ENCODE measurements at places on chromosomes 12 and 14.
A peak's percentile ranks its signal among the peaks of the same experiment; 100 is the strongest.

- no peak for DNase-seq
Measured at GRCh38 chr12:126286203-126286602, 1221.0 kb downstream of the AACS start.

GRCh38 chr14:36805131-36805559, 143.5 kb downstream of the PAX9 start:
- DNase-seq, result no peak

DNA sequence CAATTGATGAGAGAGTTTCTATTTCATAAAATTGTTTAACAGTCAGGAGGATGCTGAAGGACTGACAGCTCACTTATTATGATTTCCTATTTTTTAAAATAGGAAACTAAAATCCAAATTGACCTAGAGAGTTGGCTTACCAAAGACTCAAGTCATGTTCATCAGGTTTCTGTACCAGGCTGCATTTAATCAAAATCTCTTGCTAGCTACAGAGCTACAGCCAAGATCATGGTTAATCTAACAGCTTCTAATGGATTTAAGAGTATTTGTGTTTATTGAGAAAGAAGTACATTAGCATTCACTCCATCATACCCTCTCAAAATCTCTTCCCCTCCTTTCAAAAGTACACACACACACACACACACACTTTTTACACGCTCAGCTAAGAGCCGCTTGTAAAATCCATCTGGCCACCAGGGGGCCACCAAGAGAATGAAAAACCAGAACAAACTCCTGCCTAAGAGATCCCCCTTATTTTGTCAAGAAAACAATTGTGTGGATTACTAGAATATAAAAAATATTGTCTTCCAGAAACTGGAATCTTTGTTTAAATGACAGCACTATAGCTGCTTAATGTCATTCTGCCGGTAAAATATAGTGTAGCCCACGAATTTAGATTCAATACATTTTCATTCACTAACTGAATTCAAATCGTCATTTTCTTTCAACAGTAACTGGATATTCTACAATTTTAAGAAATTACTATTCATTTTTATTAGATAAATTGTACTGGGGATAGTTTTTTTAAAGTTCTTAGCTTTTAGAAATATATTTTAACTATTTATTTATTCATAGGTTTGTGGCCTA, 334.0 kb downstream of the BTG1 start:
- peak; percentile 79 for DNase-seq

- no peak for DNase-seq
Measured at GRCh38 chr12:62586850-62587249, 120.2 kb downstream of the MON2 start.

DNA sequence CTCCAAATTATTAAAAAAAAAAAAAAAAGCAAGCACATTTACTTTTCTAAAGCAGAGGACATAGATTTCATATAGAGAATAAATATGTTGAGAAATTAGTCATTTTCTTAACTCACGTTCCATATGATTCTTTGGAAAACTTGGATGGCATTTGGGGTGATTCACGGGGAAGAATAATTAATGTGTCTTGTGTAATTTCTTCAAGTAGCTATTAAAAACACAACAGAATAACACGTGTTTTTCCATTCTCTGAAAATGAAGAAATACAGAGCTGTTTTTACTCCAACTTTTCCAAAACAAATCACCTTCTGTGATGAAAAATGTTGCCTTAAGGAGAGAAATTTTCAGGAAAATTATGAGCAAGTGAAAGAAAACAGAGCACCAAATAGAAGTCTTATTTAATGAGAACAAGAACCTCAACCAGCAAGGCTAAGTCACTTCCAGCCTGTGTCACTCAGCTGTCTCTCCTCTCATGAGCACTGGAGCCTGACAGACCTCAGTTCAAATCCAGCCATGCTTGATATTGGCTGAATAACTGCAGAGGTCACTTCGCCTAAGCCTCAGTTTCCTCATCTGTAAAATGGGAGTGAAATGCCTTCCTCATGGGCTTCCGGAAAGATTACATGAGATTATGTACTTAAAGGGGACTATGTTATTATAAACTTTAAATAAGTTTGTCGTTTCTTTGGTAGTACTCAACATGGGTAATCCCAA, 42.8 kb upstream of the NUAK1 start:
- DNase-seq, result no peak

- no peak for DNase-seq
Measured at GRCh38 chr12:19064713-19065112, 64.8 kb upstream of the PLEKHA5 start.

DNA sequence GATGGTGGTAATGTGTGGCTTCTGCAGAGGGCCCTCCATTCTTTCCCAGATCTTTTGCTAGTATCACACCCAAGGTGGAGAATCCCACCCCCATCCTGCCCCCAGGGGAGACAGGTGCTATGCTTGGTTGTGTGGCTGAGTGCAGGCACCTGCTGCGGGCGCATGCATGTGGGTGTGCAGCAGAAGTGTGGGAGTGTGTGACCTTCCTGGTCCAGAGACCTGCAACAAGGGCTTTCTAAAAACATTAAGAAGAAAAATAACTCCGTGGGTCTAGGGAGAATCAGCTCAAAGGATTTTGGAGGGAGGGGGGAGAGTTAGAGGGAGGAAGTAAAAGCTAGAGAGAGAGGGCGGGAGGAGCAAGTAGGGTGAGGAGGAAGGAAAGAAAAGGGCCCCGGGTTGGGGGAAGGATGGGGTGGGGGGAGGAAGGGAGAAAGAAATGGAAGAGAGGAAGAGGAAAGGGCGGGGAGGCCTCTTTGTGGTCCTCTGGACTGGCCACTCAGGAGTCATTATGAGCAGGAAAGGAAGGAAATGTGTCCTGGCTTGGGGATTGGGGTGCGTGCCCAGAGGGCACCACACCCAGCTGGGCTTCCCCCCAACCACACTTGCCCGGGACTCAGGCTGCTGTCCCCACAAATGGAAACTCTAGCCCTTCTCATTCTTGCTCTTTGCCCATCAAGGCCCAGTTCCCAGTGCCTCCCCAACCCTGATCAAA, 3.1 kb upstream of the FIGNL2 start:
- DNase-seq, result no peak

DNA sequence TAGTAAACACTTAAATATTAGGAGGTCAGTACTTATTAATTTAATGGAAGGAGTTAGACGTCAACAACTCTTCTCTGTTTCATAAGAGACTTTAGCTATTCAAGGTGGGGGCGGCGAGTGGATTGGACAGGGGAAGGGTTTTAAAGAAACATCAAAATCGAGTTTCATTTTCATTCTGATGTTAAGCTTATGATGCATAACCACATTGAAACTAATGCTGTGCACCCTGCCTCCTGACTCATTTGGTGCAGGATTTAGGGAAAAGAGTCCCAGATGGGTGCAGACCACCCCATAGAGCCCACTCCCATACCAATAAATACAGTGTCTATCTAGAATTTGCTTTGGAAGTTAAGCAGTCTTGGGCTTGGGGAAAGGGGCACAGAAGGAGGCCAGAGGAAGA, 7.4 kb downstream of the ZBTB39 start:
- DNase-seq, result peak; percentile 76

GRCh38 chr14:87233266-87233665, 759.7 kb downstream of the GALC start:
- no peak for DNase-seq

DNA sequence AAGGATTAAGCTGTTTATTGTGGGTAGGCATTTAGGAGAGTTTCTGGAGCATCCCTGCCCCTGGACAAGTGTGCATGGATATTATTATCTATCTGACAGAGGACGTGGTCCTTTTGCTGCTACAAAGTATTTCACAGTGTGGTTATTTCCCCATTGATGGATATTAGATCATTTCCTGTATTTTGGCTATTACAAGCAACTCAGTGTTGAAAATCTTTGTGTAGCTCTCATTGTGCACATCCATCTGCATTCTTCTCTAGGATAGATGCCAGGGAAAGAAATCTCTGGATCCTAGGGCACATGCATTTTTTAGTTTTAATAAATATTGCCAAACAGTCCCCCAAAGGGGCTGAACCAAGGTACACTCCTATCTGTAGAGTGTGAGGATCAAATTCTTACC, 154.3 kb upstream of the SRRM4 start:
- no peak for DNase-seq

DNA sequence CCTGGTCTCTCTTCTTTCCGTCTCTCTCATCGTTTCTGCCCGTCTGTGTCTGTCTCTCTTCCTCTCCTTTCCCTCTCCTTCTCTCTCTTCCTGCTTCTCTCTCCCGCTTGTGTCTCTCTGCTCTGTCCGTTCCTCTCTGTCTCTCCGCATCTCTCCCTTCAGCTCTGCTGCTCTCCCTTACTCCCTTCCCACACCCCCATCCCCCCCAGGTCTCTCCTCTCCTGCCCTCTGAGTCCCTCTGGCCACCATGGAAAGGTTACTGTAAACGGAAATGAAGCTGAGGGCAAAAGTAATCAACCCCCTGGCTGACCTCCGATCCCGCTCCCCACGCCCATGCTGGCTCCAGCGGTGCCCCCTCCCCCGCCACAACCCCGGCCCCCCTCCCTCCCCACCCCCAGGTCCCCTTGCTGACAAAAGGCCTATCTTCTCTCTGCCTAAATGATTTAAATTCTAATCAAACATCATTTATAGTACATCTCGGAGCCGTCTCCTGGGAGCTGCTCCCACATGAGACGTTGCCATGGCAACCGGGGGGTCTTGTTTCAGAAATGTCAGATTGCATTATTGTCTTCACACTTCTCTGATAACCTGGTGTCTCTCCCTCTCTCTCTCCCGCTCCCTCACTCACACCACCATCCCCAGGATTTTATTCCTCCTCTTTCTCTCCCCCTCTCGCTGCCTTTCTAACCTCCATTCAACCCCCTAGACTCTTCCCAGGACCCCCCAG, 203.8 kb downstream of the RBM19 start:
- DNase-seq, result no peak

GRCh38 chr14:33676135-33676566, 274.7 kb downstream of the EGLN3 start:
- DNase-seq, result peak; percentile 3

- DNase-seq, result no peak
Measured at GRCh38 chr12:3190101-3190500, 112.9 kb downstream of the TSPAN9 start.

DNA sequence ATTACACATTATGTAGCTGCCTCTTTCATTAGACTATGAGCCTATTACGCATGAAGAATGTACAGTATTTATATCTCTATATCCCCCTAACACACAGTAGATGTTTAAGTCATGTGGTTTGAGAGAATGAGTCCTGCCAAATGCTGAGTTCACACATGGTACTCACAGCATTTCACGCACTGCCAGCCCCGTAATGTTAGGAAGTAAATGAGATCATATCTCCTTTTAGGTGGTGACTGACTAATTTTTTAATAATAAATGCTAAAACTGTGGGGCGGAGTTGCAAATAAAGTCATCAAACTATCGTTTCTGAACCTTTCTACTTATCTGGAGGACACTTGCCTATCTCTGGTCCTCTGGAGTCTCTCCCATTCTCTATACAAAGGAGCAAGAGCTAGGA, 343.8 kb downstream of the ADAMTS20 start:
- DNase-seq, result no peak

DNA sequence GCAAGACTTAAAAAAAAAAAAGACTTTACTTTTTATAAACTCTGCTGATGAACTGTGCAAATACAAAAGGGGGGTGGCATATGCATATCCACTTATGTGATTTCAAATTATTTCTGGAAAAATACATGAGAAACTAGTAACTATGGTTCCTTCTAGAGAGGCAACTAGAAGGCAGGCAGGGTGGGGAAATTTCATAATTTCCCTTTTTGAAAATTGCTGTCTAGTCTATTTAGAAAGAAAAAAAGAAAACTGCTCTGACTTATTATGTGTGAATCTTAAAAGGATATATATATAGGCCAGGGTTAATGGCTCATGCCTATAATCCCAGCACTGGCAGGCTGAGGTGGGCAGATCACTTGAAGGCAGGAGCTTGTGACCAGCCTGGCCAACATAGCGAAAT, 42.3 kb downstream of the ANAPC7 start:
- no peak for DNase-seq

DNA sequence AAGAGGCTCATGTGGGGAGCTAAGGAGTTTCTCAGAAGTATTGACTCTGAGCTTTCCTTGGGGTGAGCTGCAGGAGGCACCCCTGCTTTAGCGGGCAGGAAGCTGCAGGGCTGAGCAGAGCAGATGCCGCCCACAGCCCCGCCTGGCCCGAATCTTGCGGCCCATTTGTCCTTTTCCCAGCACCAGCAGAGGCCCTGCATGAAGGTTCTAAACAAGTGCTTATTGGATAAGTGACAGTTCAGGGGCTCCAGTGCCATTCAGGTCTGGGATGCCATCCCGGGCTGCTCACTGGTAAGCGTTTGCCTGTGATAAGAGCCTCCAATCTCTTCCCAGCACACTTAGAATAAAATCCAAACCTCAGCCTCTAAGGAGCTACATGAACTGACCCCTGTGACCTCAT, 11.4 kb downstream of the RILPL1 start:
- DNase-seq, result no peak

- DNase-seq, result no peak
Measured at GRCh38 chr12:3119756-3120601, 42.8 kb downstream of the TSPAN9 start.

DNA sequence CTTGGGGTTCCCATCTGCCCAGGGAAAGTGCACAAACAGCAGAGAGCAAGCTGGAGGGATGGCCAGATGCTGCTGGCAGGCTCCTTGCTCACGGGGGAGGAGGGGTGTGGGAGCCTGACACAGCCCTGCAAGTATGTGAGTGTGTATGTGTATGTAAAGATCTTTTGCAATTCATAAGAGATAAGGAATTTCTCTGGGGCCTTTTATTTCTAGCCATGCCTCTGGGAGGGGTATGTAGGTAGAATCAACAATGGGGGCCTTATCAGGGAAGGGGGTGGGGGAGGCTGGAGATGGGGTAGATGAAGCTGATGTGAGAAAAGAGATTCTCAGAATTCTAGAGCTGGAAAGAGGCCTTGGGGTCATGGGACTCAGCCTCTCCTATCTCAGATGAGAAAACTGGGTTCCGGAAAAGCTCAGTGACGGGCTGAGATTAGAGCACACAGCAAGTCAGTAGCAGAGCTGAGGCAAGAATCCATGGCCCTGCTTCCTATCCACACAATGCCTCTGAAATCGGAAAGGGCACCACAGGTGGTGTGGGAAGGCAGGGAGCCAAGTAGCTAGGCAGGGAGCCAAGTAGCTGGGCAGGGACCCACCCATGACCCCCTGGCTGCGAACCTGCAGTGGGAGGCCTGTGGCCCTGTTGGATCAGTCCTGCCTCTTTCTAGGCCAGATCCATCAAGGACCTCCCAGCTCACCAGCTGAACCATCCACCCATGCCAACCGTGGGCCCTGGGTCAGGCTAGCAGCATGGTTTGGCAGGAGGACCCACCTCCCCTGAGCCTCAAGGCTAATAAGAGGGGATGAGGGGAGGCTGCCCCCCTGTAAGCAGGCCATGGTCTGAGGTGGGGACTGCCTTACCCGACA, 54.7 kb downstream of the PLEKHG3 start:
- no peak for DNase-seq

- DNase-seq, result no peak
Measured at GRCh38 chr14:84826294-84826693, 703.6 kb upstream of the FLRT2 start.

Data from stimulated activated CD4-positive, alpha-beta T cell treated with anti-CD3 and anti-CD28 coated beads, Interleukin-15, amount 100 ng/mL, for 24 hours (primary cell).